HEK293T (cell line): ENCODE measurements at places on chromosomes 5 and 9.

DNA sequence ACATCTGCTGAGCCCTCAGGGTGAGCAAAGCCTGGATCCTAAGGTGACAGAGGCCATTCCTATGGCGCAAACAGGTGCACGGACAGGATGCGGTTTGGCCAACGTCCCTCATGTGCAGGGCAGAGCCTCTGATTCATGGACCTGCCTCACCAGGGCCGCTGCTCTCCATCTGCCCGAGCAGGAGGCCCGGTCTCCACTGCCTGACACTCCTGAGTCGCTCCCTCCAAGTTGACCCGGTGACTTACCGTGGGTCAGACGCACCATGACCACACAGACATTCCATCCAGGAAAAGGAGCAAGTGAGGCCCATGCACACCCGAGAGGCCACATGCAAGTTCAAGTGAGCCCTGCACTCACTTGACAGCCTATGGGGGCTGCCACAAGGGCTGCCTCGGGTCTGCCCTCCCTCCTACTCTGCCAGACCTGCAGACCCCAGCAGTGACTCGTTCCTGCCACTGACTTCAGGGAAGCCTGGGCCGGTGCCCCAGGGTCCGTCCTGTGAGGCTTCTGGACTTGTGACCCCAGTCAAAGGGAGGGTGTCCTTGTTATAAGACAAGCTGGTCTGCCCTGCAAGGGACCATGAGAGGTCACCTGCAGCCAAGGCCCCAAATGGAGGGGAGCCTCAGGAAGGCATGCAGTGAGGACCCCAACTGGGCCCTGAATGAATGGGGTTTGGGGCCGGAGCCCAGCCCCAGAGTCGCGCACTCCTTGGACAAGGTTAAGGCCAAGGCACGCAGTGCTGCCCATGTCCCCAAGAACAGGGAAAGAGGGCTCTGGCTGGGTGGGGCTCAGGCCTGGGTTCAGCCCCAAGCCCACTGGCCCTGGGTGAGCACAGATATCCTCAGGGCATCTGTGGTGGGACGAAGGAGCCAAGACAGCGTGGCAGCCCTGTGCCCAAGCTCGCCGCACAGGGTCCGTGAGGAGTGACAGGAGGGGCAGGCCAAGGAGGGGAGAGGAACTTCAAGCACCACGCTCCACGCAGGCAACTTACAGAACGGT lies 10.1 kb downstream of the BRD3OS start:
- DNase-seq = no peak

GRCh38 chr5:65779643-65780042 lies 57.6 kb downstream of the NLN start:
- no peak for DNase-seq

DNA sequence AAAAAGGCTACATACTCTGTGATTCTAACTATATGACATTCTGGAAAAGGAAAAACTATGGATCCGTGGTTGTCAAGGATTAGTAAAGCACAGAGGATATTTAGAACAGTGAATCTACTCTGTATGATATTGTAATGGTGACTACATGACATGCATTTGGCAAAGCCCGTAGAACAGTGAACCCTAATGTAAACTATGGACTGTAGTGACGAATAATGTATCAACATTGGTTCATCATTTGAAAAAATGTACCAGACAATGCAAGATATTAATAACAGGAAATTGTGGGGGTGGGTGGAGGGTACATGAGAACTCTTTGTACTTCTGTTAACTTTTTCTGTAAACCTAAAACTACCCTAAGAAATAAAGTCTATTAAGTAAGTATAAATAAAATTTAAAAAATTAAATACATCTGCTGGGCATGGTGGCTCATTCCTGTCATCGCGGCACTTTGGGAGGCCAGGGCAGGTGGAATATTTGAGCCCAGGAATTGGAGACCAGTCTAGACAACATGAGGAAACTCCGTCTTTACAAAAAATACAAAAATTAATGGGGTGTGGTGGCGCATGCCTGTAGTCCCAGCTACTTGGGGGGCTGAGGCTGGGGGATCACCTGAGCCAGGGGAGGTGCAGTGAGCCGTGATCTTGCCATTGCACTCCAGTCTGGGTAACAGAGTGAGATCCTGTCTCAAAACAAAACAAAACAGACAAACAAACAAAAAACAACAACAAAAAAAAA lies 101.7 kb upstream of the TBC1D2 start:
- no peak for DNase-seq

DNA sequence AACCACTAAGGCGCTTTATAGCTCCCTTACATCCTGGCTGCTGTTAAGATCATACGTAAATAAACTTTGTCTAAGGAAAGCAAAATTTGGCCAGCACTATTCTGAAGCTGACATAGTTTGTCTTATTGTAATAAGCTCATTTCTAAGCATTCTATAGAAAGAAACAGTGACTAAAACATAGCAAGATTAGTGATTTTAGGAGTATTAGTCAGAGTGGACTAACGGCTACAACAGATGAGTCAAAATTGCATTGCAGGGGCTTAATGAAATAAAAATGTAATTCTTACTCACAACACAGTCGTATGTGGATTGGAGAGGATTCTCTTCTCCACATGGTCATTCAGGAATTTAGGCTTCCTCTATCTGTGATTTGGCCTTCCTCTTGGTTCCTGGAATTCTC lies 347.6 kb downstream of the GADD45G start:
- DNase-seq = no peak

GRCh38 chr5:126031989-126032716 lies 391.1 kb upstream of the GRAMD2B start:
- no peak for DNase-seq

DNA sequence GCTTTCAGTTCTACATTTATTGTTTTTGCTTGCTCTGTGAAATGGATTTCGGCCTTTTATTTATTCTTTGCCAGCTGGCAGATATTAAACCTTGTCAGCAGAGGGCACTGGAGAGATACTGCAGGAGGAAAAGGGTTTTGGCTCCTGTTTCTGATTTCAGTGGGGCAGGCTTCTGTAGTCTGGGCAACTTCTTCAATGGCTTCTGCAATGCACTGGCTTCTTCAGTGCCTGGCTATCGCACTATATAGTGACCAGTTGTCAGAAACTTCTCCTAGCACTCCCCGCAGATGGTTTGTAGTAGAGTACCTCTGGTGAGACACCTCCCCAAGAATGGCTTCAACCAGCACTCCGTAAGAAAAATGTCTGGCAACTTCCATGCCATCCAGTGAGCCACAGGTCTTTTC lies 3.2 kb upstream of the NFX1 start:
- peak; percentile 58 for DNase-seq

DNA sequence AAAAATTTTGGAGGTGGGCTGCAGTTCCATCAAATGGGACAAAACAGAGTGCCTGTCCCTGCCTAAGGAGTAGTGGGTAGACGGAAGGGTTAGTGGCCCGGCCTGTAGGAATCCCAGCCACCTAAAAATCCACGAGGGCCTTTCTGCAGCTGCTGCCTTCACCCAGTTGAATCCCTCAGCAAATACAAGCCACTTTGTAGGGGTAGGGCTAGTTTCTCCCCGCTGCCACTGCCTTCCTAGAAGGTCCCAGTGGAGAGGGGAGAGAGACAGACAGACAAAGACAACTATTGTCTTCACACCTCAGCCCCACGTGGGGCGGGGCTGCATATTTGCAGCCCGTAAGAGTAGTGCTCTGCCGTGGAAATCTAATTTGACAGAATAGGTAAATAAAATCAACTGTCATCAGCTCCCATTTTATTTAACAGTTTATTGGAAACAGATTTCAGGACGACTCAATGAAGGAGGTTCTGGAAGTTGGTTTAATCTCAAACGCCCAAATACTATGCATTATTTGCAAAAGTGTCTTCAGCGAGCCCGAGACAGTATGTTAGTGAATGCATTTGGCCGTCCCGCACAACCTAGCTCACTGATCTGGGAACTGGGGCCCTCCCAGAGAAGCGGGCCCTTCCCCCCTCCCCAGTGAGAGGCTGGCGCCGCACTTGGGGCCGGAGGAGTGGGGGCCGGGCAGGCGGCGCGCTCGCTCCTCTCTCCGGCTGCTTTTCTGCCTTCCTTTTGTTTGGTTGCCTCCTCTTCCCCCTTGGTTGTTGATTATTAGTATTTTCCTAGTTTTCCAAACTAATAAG lies 67.6 kb upstream of the TBCA start:
- DNase-seq = no peak
